ENCODE measurements at places on chromosomes 2 and 18.
A peak's percentile ranks its signal among the peaks of the same experiment; 100 is the strongest.

DNA sequence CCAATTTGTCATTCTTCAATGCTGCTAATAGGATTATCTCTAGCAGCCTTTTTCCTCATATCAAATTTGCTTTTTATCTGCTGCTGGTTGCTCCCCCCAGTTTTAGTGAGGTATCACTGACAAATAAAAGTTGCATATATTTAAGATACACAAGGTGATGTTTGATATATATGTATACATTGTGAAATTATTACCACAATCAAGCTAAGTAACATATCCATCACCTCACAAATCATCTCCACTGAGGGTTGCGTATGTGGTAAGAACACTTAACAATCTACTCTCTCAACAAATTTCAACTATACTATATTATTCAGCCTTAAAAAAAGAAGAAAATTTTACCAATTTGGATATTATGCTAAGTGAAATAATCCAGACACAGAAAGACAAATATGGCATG is 30.5 kb upstream of the UBE2E3 start:
- no peak for DNase-seq

GRCh38 chr2:209425471-209426071 is 1.7 kb downstream of the MAP2 start:
- peak; percentile 56 for DNase-seq

DNA sequence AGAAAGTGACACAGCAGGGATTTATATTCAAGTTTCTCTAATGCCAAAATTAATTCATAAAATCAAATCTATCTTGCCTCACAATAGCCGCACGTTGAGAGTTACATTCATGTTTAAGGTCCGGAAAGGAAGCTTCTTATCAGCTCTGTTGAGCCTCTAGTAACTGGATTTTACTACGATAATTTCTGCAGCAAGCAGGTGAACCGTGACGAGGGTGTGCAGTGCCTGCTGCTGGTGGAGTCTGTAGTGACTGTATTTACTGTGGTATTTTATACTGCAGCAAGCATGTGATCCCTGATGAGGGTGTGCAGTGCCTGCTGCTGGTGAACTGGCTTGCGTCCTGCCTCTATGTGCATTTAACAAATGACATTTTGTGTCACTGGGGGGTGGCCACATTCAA is 120.0 kb downstream of the SNTG2 start:
- no peak for DNase-seq

DNA sequence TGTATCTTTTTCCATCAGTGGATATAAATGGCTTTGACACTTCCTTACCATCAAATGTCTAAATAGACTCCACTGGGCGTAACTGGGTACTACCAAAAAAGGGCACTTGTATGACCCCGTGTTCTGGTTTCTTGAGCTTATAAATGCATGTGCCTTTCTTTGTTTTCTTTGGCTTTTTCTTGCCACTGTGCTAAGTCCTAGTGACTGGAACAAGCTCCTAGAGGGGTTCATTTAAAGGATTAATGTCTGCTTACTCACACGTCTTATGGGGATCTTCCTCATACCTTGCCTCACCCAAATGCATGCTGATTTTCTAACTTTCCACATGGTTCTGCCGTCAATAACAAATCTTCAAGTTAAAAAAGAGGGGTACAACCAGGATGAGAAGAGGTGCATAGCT is 19.8 kb upstream of the ZNF532 start:
- no peak for DNase-seq

GRCh38 chr2:71939588-71940535 is 207.8 kb downstream of the CYP26B1 start:
- peak; percentile 82 for DNase-seq

DNA sequence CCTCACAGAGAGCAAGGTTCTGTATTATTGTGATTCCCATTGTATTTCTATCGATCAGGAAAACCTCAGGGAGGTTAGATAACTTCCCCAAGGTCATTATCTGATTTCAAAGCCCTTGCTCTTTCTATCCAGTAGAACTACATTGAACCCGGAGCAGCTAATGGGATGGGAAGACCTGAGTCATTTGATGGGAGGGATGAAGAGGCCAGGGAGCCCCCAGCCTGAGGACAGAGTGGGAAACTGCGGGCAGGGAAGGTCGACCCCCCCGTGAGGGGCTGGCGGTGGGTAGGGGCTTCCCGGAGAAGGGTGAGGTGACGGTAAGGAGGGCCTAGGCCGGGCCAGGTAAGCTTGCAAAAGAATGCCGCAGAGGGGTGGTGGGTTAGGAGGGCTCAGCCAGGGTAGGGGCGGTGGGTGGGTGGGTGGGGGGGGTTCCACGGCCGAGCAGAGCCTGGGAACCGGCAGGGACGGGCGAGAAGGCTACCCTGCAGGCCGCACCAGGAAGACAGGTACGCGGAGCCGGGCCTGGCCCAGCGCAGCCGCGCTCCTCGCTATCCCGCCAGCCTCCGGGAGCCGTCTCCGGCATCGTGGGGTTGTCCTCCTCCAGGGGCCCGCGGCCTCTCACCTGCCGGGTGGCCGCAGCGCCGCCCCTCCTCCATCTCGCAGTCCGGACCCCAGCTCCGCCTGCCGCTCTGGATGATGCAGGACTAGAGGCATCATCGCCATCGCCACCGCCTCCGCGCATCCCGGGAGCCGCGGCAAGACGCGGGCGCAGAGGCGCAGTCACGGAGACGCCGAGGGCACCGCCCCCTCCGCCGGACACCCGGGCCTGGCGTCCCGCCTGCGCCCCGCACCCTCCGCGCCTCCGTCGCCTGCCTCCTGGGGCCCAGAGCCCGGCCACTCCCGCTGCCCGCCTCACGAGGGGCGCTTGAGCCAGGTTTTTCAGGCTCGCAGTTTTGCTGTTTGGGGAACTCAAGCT is at the start of gene GPR75:
GPR75 (minus strand) TSS at position 762 of the 976 bp plus-strand sequence. CDS start 5,211 bp downstream, outside the sequence.
- no peak for DNase-seq

DNA sequence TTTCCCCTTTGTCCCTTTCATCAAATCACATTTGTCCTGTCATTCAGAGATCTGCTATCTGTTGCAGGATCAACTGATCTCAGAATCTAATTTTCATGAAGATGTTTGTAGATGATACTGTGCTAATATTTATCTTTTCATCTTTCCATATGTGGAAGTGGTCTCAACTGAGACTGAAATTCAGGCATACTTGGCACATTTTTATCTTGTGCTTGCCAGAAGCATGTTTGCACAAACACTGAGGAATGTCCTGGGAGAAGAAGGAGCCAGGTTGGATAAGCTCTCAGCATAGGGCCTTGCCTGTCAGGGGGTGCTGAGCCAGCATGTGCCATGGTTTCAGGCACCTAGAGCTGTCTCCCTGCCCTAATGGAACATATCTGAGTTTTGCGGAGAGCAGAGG is 24.5 kb upstream of the MMADHC start:
- no peak for DNase-seq

DNA sequence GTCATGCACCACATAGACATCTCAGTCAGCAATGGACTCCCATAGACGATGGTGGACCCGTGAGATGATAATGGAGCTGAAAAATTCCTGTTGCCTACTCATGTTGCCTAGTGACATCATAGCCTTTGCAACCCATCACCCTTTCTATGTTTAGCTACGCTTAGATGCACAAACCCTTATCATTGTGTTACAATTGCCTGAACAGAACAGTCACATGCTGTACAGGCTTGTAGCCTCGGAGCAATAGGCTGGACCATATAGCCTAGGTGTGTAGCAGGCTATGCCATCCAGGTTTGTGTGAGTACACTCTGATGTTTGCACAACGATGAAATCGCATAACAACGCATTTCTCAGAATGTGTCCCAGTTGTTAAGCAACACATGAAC is 221.6 kb downstream of the ALPK2 start:
- DNase-seq, result no peak

GRCh38 chr2:137964066-137964858 is at the start of gene HNMT:
HNMT (plus strand) TSS chr2:137964473; CDS start chr2:137964492, 19 bp downstream.
- peak; percentile 66 for DNase-seq

- peak; percentile 38 for DNase-seq
Measured at GRCh38 chr18:33231474-33232317, 208.8 kb downstream of the CCDC178 start.

DNA sequence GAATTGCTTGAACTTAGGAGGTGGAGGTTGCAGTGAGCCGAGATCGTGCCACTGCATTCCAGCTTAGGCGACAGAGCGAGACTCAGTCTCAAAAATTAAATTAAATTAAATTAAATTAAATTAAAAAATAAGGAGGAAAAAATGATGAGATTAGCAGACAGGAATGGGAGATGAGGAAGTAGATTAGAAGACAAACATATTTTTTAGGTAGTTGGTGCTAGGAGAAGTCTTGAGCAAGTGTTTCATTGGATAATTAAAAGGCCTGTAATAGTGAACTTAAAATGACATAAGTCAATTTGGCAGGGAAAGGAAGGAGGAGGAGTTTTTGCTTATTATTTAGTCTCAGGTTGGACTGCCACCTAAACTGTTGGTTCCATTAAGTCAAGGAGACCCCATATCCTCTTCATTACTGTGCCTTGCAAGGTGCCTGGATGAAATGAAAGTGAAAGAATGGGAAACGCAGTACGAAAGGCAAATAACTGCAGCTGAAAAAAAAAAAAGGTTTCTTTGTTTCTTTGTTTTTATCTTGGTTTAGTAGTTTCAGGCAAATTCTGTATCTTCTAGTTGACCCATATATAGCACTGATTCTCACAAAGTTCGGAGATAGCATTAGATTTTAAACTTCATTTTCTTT is 162.0 kb downstream of the SLC8A1 start:
- DNase-seq, result no peak

DNA sequence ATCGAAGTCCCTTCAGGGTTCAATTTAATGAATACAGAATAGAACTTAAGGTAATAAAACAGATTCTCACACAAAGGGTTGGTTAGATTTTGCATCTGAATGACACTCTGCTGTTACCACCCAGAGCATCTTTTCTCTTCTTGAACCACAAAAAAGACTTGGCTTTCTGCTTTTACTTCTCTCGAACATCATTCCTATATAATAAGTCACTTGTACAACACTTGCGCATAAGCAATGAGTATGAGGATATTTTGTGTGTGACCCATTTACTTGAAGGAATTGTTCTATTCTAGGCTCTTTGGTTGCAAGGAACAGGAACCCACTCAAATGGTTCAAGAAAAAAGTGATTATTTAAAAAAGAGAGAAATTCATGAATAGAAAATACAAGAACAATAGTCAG is 126.2 kb downstream of the NUP35 start:
- DNase-seq, result no peak

- no peak for DNase-seq
Measured at GRCh38 chr2:188693111-188693510, 281.1 kb upstream of the COL3A1 start.

DNA sequence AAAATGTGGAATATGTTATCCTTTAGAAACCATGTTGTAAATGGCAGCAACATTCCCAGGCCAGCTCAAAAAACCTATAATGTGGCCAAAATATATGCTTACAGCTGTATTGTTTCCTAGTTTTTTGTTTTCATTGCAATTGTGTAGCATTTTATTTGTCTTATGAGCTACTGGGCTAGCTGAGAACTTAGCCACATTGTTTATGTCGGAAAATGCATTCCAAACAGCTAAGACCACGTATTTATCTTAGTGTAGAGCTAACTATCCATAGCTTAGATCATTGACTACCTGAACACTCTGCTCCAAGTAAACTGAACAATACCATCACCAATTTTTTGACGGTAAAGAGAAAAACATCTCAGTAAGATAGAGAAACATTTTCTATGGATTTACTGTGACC is 38.4 kb downstream of the METAP1D start:
- DNase-seq, result no peak

- peak; percentile 47 for DNase-seq
Measured at GRCh38 chr2:200189964-200190363, 116.5 kb upstream of the SPATS2L start.

- DNase-seq, result no peak
Measured at GRCh38 chr2:23585273-23586170, 200.5 kb downstream of the KLHL29 start.

DNA sequence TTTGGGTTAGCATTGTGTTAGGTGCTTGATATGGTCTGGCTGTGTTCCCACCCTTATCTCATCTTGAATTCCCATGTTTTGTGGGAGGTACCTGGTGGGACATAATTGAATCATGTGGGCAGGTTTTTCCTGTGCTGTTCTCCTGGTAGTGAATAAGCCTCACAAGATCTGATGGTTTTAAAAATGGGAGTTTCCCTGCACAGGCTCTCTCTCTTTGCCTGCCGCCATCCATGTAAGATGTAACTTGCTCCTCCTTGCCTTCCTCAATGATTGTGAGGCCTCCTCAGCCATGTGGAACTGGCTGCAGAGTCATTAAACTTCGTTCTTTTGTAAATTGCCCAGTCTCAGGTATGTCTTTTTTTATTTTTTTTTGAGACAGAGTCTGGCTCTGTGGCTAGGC is 2.8 kb downstream of the MSH2 start:
- DNase-seq, result no peak

DNA sequence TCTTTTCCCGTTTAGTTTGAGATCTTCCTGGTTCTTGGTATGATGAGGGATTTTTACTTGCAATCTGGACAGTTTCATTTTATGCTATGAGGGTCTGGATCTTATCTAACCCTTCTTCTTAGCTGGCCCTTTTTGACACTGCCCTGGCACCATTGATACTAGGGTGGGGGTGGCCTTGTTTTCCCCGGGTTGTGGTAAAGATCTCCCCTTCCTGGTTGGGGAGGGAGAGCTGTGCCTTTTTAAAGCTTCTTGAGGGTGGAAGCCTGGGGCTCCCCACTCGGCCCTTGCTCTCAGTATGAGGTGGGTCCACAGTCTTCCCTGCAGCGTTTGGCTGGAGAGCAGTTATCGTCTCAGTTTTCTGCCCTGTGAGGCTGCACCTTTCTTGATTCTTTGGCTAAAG is 66.1 kb downstream of the ASB1 start:
- DNase-seq, result no peak

DNA sequence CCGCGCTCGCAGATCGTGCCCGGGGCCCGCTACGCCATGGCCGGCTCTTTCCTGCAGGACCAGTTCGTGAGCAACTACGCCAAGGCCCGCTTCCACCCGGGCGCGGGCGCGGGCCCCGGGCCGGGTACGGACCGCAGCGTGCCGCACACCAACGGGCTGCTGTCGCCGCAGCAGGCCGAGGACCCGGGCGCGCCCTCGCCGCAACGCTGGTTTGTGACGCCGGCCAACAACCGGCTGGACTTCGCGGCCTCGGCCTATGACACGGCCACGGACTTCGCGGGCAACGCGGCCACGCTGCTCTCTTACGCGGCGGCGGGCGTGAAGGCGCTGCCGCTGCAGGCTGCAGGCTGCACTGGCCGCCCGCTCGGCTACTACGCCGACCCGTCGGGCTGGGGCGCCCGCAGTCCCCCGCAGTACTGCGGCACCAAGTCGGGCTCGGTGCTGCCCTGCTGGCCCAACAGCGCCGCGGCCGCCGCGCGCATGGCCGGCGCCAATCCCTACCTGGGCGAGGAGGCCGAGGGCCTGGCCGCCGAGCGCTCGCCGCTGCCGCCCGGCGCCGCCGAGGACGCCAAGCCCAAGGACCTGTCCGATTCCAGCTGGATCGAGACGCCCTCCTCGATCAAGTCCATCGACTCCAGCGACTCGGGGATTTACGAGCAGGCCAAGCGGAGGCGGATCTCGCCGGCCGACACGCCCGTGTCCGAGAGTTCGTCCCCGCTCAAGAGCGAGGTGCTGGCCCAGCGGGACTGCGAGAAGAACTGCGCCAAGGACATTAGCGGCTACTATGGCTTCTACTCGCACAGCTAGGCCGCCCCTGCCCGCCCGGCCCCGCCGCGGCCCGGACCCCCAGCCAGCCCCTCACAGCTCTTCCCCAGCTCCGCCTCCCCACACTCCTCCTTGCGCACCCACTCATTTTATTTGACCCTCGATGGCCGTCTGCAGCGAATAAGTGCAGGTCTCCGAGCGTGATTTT is 7.6 kb downstream of the TBR1 start:
- no peak for DNase-seq

GRCh38 chr2:71620116-71620515 is 166.8 kb downstream of the DYSF start:
- no peak for DNase-seq

Data from RPMI7951 (cell line).